ENCODE measurements at places on chromosomes 5 and 9.
A peak's percentile ranks its signal among the peaks of the same experiment; 100 is the strongest.

DNA sequence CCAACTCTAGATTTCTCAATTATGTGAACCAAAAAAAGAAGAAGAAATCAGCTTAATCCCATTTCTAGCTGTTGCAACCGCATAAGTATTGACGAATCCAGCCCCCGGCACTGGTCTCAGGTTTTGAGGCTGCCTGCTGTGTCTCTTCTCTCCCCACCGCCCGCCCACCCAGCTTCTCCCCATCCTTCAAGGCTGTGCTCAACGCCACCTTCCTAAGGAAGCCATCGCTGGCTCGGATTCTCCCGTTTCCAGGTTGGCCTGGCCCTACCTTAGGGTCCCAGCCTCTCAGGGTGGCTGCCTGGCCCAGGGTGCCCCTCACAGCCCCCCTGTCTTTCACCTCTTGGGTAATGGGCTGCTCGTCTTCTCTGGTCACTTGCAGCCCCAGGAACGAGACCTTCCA is 77.8 kb downstream of the HRH2 start:
- DNase-seq: no peak

DNA sequence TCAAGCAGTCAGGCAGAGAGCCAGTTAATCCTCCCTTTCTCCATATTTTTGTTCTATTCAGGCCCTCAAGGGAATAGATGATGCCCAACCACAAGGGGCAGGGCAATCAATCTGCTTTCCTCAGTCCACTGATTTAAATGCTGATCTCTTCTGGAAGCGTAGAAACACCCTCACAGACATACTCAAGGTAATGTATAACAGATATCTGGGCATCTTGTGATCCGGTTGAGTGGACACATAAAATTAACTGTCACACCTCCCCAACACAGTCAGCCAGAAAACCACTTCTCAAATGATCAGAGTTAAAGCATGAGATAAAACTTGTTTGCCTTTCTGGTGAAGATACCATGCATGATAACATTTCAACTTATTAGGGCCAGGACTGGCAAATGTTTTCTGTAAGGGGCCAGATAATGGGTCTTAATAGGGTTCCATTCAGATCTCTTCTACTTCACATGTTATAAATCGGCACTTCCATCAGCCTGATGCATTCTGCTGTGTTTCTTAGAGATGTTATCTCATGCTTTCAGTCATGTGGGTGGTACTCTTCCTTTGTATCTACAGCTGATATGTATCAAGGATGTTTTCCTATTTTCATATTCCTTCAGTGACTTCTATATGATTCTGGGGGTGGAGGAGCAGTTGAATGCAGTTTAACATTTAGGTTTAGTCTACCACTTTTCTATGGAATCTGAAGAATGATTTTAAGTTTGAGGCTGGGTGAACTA is 58.9 kb upstream of the CNTLN start:
- DNase-seq: no peak

DNA sequence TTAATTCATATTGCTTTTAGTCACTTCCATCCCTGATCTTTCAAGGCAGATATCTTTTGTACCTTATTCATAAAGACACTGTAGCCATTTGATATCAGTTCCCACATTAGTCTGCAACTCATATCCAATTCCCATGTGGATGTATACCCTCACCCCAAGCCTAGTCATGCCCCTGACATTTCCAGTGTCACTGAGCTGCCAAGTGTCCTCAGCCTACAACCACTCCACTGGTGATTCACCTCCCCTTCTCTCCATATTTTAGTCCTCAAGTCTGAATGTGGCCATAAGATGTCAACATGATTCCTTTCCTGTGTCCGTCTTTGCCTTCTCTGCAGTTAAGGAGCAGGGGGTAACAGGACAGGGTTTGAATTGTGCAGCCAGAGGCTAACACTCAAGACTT is 346.9 kb downstream of the RAB3C start:
- DNase-seq: no peak

DNA sequence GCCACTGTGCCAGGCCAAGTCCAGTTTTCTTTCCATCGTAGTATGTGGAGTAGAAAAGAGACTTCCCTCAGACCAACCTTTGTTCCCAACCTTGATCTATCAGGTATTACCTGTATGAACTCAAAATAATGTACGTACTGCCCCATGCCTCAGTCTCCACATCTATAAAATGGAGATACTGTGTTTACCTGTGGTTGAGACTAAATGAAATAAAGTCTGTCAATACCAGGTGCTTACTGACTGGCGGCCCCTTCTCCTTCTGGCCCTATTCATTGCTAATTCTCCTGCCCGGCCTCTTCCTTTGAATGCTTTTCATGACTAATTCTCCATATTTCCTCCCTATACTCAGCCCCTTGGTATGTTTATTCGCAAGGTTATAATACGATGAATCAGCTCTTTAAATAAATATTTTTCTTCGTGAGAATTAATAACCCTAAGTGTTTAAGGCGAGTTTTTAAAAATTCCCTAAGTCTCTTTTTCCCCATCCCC is 89.6 kb upstream of the BASP1 start:
- no peak for DNase-seq

DNA sequence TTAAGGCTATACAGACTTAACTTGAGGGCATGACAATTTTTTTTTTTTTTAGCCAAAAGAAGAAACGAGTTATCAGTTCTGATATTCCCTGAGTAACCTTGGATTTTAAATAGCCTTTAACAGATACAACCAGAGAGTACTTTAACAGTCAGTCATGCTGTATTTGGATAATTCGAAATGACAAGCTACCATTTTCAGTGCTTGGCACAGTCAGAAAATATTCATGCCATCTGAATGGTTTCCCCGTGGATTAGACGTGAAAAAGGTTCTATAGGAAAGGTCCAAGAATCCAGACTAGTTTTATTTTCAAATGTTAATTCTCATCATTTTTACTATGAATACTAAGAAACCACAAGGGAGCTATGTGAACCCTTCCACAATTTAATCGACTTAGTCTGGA is 165.7 kb downstream of the PAM start:
- DNase-seq: no peak

DNA sequence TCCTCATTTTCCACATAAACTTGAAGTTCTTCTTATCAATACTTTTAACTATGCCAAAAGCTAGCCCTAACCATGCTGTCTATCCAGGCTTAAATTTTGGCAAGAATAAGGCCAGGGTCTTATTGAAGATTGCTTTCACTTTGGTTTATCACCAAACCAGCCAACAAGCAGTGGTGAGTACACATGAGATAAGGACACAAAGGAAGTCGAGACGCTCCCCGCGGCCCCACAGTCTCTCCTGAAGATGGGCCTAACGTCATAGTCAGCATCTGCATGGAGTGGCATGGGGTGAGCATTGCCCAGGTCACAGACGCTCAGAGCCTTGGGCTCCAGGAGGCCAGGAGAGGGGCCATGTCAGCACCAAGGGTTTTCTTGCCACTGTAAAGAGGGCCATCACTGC is 80.3 kb downstream of the ATPSCKMT start:
- no peak for DNase-seq

DNA sequence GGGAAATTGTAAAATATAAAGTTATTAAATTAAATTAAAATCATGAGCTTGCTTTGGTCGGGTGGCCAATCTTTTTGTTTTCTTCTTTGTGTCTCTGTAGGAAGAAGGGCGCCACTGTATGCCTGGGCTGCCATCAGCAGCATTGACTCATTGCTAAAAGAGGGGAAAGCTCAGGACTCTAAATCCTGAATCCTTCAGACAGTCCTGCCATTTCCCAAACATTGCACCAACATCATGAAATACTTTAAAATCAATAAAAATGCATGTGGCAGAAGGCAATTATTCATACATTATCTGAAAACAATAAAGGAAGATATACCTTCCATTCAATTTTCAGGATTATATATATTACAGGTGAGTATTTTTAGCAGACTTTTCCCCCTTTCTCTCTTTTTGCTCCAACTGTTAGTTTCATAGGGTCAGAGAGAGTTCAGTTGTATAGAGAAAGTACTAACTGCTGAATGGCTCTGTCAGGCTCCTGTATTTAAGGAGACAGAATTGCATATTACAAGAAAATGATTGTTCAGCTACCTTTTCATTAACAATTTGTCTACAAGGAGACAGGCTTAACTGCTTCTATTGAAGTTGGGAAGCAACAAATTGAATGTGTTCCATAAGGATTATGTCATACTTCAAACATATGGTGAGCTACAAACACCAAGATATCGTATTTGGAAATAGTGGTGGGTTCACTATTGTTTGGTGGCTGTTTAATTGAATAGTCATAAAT is 95.7 kb downstream of the ATPSCKMT start:
- no peak for DNase-seq

DNA sequence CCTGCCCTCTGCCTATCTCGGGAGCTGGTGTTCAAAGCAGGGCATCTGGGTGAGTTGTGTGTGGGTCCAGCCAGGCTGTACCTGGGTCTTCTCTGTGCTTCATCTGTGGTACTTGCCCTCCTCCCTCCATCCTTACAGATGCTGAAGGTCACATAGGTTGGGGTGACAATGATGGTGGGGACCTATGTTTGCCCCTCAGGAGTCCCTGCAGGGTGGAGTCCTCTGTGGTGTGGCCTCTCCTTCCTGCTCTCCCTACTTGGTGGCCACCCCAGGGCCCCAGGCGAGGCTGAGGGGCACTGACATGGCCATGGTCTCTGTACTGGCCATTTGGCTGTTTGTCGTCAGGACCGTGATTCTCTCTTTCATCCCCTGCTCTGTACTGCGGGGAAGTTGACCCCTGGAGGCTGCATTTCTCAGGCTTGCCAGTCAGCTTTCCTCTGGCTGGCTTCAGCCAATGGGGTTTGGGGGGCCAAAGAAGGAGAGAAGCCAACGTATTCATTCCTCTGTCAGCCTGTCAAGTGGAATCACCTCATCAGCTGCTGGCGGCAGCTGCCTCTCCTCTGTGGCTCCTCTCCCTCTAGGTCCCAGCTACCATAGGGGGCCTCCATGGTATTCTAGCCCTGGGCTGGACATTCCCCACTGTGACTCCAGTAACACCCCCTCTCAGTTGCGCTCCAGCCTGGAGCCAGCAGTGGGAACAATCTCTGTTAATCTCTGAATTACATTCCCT is 4.6 kb downstream of the DCANP1 start:
- DNase-seq: no peak

GRCh38 chr9:86765746-86766430 is 181.4 kb downstream of the GAS1 start:
- no peak for DNase-seq

- no peak for DNase-seq
Measured at GRCh38 chr9:20419533-20419932, 202.8 kb downstream of the MLLT3 start.

DNA sequence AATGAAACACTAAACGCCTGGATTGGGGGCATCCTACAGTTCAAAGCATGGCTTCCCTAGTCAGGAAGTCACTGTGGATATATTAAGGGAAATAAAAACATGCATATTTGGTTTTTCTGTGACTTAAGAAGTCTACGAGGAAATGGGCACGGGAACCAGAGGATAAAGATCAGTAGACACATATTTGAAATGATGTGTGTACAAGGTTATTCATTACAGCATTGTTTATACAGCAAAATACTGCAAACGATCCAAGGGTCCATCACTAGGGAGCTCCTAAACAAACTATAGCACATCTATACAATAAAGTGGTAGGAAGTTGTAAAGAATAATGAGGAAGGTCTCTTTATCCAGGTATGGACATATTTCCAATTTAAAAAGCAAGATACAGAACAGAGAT is 71.8 kb downstream of the EFNA5 start:
- DNase-seq: no peak

GRCh38 chr9:134602547-134603362 is 38.8 kb upstream of the COL5A1 start:
- no peak for DNase-seq

- no peak for DNase-seq
Measured at GRCh38 chr5:126514131-126514557, 80.9 kb downstream of the ALDH7A1 start.

GRCh38 chr9:86966852-86967511 is 19.7 kb upstream of the GAS1 start:
- no peak for DNase-seq

GRCh38 chr5:139946006-139946405 is 97.1 kb downstream of the NRG2 start:
- DNase-seq: no peak

- DNase-seq: no peak
Measured at GRCh38 chr9:1729631-1730030, 285.5 kb upstream of the SMARCA2 start.

GRCh38 chr5:96350678-96351077 is 82.4 kb downstream of the PCSK1 start:
- DNase-seq: no peak

- no peak for DNase-seq
Measured at GRCh38 chr9:98810102-98810842, 2.8 kb downstream of the GALNT12 start.

GRCh38 chr5:128304791-128305190 is 221.2 kb downstream of the SLC12A2 start:
- no peak for DNase-seq

- peak; percentile 94 for DNase-seq
Measured at GRCh38 chr5:43008363-43009153, 31.6 kb downstream of the ANXA2R start.

- DNase-seq: peak; percentile 26
Measured at GRCh38 chr9:136119061-136119882, 597 bp upstream of the TMEM250 start.

DNA sequence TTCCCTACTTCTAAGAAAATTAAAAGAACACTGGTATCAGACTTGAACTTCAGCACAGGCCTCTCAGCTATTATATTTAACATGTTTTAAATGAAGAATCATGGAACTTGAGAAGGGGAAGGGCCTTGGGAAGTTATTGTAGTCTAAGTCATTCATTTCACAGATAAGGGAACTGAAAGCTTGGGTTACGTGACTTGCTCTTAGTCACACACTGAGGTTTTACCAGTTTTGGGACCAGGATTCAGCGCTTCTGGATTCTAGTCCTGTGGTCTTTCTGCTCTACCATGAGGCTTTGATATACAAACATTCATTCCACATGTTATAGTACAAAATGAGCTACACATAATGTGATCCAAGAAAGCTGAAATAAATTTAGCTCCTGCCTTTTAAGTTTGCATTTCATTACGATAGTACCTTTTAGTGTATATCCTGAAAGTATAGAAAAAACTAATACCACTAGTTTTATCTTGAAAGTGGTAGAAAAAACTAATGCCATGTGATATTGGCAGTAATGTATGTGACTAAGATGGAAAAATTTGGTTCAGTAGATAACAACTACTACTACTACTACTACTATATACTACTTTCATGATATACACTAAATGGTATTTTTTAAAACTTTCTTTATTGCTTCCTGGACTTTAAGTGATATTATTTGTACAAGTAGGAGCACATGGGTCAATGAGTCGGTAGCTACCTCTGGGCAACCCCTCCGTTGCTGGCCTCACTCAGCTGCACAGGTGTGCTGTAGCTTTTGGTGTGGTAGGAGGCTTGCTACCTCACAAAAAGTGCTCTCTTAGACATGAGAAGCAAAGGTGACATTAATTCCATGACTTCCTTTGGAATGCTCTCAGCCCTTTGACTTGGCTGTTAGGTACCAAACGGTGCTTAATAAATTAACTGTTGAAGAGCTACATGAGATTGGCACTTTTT is 40.7 kb downstream of the F2RL2 start:
- no peak for DNase-seq

GRCh38 chr9:74025402-74025925 is 471.7 kb upstream of the RORB start:
- no peak for DNase-seq

DNA sequence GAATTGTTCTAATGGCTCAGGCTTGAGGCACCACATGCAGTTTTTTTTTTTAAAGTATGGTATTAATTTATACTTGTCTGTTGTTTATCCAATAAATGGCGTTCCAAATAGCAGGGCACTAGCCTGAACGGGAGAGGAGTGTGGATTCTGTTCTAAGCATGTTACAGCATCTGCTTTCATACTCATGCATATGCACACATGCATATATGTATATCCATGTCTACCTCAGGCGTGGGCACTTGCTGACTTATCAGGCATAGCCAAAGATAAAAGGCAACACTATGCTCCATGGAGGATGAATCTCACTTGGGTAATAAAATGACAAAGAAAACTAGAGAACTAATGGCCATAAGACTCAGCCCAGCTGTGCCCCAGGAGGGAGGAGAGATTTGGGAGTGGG is 393.8 kb downstream of the GADD45G start:
- no peak for DNase-seq

All from activated CD4-positive, alpha-beta T cell treated with anti-CD3 and anti-CD28 coated beads, Interleukin-2, amount 50 U/mL, for 4 hours (primary cell).